ENCODE measurements at places on chromosomes 3 and 15.

DNA sequence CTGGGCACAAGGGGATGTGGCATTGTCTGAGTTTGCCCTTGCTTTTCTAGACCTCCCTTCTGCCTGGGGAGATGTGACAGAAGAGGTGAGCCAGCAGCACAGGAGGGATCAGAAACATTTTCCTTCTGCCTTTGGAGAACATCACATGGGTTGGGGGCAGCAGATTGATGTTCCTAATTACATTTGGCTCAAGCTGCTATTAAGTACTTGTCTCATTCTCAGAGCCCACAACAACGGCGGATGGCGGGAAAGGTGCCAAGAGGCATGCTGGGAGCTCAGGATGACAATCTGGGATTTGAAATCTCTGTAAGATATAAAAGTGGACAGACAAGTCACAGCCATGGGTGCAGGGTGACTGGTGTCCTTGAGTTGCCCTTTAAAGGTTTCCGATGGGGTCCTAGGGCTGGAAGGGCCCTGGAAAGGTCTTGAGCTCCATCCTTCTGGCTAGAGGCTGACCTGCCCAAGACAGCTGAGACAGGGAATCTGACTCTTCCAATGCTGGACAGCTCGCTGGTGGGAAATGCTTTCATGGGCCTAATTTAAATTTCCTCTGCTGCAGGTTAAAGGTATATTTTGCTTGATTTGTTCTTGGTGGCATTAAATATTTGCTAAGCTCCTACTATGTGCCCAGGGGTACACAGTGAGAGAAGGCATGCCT, 2.4 kb upstream of the CORO2B start:
- no peak for DNase-seq

- DNase-seq = no peak
These were observed 59.6 kb downstream of the EIF3J start for GRCh38 chr15:44596511-44597010.

GRCh38 chr3:61594964-61595285, 33.6 kb downstream of the PTPRG start:
- no peak for DNase-seq

DNA sequence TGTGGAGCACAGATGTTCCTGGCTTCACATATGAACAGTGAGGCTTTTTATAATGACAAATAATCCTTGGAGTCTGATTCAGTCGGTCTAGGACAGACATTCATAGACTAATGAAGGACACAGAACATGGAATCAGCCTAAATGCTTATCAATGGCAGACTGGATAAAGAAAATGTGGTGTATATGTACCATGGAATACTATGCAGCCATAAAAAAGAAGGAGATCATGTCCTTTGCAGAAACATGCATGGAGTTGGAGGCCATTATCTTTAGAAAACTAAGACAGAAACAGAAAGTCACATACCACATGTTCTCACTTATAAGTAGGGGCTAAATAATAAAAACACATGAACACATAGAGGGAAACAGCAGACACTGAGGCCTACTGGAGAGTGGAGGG, 19.9 kb upstream of the LPP start:
- no peak for DNase-seq

GRCh38 chr3:109325109-109325508, 8.8 kb upstream of the DPPA2 start:
- no peak for DNase-seq

DNA sequence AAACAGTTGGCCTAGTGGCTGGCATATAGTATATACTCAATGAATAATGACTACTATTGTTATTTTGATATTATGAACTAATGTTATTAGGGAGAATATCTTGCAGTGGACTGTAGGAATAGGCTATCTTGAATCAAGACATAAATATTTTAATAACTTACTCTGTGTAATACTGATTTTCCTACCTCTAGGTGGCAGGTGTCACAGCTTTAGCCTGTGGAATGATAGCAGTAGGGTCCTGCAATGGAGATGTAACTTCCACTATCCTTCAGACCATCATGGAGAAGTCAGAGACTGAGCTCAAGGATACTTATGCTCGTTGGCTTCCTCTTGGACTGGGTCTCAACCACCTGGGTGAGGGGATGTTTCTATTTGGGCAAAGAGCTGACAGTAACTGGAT, 6.5 kb downstream of the PSMD2 start:
- no peak for DNase-seq

GRCh38 chr3:105139881-105140560, 226.7 kb upstream of the ALCAM start:
- no peak for DNase-seq

DNA sequence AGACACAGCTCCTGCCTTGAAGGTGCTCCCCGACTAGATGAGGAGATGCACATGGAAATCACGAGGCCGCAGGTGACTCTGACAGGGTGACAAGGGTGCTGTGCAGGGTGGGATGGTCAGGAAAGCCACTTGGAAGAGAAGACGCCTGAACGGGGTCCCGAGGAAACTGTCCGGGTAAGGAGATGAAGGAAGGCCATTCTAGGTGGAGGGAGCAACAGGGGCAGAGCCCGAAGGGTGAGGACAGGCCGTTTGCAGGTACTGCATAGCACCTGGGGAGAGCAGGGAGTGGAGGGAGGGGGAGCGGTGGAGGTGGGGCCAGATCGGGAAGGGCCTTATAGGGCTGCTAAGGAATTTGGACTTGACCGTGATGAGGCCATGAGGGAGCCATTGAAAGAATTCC, 105.6 kb upstream of the DLG1 start:
- no peak for DNase-seq

DNA sequence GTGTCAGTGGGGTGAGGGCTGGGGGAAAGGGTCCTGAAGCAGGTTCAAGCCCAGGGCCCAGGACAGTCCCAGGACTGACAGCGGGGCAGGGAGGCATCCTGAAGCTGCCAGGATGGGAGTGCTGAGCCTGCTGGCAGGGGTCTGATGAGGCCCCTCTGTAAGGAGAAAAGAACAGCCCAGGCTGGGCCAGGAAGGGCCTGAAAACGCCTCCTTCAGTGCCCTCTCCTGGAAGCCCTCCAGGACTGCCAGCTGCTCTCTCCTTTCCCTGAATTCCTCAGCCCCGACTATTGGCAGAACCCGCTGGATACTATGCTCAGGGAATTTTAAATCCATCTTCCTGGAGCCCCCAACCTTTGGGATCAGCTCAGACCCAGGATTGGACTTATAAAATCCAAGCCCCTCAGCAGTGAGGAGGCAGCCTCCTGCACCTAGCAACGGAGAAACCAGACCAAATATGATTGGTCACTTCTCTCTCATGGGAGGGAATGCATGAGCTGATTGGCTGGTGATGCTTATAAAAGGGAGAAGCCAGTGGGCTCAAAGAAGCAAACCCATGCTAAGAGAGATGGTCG, 203.5 kb upstream of the LINGO1 start:
- DNase-seq = peak; percentile 28

DNA sequence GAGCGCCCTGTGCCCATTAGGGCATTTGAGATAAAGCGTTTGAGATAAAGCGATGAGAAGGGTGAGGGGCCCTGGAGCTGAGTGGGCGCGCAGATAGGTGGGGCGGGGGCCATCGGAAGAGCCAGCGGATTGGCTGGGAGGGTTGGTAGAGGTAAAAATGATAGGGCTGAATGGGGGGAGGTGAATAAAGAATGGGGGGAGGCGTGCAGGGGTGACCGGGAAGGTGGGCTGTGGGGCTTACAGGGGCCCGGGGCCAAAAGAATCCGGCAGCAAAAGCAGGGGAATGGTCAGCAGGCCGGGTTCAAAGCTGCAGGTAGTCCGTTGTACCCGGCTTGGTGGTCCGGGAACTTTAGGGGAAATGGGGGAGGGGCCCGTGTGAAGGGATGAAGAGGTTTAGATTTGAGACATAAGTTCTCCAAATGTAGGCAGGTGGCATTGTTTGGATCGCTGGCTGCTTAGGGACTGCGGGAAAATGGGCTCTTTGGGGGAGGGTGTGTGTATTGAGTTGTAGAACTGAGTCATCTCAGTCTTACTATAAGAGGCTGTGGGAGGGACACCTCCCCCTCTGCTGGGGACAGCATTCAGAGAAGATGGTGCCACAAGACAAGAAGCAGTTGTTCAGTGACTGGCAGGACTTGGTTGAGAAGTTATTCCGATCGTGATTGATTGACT, 610 bp downstream of the ARID3B start:
- DNase-seq = peak; percentile 41

DNA sequence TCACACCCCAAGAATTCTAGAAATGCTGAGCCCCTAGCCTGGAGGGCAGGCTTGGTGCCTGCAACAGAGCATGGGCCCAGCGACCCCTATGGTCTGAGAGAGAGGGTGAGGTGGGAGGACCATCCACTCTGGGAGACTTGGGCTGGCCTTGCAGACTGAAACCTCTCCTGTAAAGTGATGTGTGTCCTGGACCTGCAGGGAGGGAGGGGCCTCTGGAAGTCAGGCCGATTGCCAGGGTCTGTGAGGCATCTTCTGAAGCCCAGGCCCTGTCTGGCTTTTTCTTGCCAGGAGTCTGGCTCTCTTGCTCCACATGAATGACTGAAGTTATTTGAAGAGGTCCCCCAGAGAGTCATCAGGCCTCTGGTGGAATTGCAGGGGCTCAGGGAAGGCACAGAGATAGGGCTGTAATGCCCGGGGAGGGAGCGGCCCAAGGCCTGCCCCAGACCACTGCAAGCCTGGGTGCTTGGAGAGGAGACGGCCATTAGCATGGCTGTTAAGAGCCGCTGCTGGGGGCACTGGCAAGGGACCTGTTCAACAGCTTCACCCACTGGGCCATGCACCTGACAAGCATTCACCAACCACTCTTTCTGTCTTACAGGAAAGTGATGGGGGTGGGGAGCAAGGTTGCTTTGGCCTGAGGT, 56.0 kb upstream of the CHRNA7 start:
- no peak for DNase-seq

- DNase-seq = no peak
These were observed 12.4 kb downstream of the GYG1 start for GRCh38 chr3:149003653-149004305.

GRCh38 chr3:89025185-89025584, 82.2 kb upstream of the EPHA3 start:
- DNase-seq = peak; percentile 6

GRCh38 chr15:91881569-91882297, 28.2 kb downstream of the SLCO3A1 start:
- DNase-seq = no peak

DNA sequence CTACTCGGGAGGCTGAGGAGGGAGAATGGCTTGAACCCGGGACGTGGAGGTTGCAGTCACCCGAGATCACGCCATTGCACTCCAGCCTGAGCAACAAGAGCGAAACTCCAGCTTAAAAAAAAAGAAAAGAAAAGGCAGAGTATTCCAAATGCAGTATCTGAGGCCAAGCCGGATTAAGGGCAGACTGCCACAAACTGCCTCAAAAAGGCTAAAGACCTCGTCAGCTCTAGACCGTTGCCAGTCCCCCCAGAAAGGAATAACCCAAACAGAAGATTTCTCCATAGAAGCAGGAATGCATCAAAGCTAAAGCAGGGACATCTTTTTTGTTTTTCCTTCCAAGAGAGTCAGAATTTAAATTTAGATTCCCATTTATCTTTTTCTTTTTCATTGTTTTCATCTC, 72.9 kb downstream of the TM4SF4 start:
- peak; percentile 50 for DNase-seq

- peak; percentile 41 for DNase-seq
These were observed 711 bp downstream of the XXYLT1 start for GRCh38 chr3:195270079-195270816.

- DNase-seq = no peak
These were observed 105.8 kb upstream of the RASGRP1 start for GRCh38 chr15:38670128-38671005.

DNA sequence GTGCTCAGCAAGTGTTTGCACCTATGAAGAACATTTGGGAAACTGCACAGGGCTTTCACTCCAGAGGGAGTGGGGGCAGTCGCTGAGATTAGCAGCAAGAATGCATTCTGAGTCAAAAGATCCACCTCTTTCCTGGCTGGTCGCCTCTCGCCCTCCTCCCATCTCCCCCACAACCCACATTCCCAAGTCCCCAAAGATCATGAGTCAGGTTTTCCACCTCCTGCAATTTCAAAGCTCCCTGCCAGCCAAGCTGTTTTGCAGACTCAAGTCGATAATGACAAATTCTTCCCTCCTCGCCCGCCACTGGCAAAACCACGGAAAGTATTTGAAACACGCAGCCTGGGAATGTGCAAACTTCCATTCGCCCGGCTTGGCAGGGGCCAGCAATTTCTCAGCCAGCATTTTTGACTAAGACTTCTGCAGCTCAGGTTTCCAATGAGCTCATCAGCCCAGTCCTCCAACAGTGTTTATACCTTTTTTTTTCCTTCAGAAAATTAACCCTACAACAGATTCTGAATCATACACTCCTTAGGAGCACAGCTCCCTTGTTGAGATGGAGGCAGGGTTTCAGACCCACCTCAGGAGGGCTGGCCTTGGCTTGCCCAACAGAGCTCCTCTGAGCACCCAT, 181.4 kb downstream of the SMAD6 start:
- DNase-seq = peak; percentile 98

DNA sequence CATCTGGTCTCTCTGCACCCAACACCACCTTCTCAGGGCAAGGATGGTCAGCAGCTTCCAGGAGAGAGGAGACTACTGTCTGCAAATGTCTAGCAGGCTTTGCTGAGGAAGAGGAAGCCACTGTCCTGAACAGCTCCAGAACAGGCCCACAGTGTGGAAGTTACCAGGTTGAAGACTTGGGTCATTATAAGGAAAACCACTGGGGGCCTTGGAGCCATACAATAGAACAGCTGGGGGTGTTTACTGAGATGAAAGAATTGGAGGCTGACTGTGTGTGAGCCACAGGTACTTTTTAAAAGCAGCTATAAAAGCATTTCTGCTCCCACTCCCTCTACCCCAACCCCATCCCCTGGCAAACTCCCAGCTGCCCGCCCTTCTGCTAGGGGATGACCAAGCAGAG, 24.2 kb downstream of the SRGAP3 start:
- no peak for DNase-seq

DNA sequence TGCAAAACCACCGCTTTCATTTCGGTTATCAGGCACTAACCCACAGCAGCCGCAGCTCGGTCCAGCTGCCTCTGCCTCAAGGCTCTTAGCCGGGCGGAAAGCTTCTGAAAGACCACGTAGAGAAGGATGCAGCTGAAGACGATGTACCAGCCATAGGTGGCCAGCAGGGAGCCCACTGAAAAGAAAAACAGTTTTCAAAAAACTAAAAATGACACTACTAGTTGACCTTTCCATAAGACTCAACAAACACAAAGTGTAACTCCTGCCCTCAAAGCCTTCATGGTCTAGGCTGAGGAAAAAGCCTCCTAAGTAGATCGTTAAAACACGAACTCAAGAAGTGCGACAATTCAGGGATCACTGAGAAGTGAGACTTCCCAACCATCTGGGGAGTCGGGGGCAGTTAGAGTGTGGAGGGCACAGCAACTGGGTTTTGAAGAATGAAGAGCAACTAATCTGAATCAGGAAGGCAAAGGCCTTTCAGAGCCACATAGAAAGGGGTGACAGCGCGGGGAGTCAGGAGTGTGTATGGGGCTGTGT, 716 bp downstream of the SELENOS start:
- DNase-seq = peak; percentile 64

DNA sequence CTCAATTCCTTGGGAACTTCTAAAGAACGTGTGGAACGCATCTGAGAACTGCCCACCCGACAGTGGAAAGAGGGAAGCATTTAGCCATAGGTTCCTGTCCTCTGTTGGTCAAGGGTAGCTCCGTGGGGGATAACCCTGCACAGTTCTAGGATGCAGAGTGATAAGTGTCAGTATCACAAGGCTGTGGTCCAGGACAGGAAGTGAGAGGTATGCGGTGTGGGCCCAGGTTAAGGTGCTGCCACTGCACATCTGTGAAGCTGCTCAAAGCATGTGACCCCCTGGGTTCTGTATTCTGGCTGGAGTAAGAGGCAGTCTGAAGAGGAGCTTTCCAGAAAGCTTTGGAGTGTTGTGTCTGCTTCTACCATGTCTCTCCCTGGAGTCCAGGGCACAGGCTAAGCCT, 51.7 kb upstream of the HES1 start:
- DNase-seq = no peak
